ENCODE measurements at places on chromosomes 13 and 19. TPM values are rescaled to one million over a fixed set of nuclear protein-coding genes. Genes with fewer than 3 reads are reported as not detected.

DNA sequence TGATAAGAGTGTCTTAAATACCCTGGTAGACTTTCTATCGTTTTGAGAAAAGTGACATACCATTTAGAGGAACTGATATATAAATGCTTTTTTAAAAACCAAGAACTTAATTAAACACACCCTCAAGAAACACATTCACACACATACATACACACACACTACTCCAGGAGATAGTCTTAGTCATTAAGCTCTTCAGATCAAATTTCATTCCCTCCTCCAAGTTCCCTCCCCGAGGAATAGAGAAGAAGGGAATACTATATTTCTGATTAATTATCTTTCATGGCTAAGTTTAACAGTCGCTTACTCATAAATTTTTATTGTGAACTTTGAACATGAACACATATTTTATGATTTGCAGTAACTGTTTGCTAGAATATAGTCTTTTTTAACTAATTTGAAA is 1109.5 kb downstream of the SLITRK1 start:
- H3K27me3 ChIP-seq: no peaks in the 10 kb centered on the region
- H3K4me3 ChIP-seq: no peak overlapping the region
- H3K27ac ChIP-seq: no peak overlapping the region

DNA sequence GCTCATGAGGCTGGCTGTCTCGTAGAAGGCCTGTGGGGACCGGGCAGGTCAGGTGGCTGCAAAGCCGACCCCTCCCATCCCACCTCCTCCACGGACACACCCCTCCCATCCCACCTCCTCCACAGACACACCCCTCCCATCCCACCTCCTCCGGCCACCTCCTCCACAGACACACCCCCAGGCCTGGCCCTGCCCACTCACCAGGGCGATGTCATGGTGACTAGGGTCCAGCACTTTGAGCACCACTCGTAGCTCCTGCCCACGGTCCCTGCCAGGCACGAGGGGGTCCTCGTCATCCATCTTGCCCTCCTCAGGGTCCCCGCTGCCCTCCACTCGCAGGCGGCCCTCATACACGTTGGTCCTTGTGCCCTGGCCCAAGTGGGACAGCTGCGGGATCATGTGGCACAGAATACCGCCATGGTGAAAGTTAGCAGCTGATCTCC is 18.8 kb downstream of the TYK2 start:
- DNase-seq: no peak
- H3K4me3 ChIP-seq: no peak overlapping the region
- H3K27ac ChIP-seq: no peak overlapping the region
- no peaks in the 10 kb centered on the region for H3K4me1 ChIP-seq
- H3K27me3 ChIP-seq: no peaks in the 10 kb centered on the region

GRCh38 chr19:16380943-16381755 is 56.5 kb downstream of the KLF2 start:
- H3K4me3 ChIP-seq: no peak overlapping the region
- H3K27ac ChIP-seq: peak overlapping the region; percentile 77
- H3K36me3 ChIP-seq: no peaks in the 10 kb centered on the region

DNA sequence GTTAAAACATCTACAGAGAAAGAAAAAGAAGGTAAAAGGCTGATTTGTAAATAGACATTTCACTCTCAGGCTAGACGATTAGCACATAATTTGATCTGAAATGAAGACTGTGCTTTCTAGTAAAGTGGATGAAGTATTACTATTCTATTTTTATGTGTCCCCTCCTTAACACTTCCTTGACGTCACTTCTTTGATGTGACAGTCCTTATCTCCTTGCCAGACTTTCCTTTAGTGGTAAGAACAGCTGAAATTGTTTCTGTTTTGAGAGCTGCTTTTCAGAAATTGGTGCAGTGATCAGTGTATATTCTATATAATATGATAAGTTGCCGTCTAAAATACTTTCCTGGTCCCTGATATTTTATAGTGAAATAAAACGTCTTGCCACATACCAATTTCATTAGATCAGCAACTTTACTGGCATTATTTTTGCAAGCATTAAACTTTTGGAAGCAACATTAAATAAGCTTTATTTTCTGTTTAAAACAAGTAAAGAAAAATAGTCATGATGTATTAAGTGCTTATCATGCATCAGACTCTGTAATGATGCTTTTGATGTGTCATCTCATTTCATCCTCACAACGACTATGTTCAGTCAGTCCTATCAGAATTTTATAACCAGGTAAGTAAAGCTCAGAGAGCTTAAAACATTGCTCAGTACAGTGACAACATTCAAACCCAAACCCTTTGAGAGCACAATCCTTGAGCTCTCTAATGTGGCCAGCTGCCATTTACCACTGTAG is 210.3 kb upstream of the PCDH9 start:
- H3K36me3 ChIP-seq: no peaks in the 10 kb centered on the region
- H3K4me3 ChIP-seq: no peak overlapping the region
- no peak for DNase-seq
- no peaks in the 10 kb centered on the region for H3K27me3 ChIP-seq
- no peaks in the 10 kb centered on the region for H3K4me1 ChIP-seq

DNA sequence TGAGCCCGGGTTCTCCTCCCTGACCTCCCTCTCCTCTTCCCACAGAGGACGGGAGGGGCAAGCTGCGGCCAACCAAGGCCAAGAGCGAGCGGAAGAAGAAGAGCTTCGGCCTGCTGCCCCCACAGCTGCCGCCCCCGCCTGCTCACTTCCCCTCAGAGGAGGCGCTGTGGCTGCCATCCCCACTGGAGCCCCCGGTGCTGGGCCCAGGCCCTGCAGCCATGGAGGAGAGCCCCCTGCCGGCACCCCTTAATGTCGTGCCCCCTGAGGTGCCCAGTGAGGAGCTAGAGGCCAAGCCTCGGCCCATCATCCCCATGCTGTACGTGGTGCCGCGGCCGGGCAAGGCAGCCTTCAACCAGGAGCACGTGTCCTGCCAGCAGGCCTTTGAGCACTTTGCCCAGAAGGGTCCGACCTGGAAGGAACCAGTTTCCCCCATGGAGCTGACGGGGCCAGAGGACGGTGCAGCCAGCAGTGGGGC is 162.2 kb downstream of the KDM4B start:
- no peak overlapping the region for H3K27ac ChIP-seq
- H3K4me1 ChIP-seq: peaks cover 27% of the 10 kb centered on the region
- H3K36me3 ChIP-seq: no peaks in the 10 kb centered on the region
- no peaks in the 10 kb centered on the region for H3K27me3 ChIP-seq
- DNase-seq: no peak

- H3K36me3 ChIP-seq: no peaks in the 10 kb centered on the region
- DNase-seq: no peak
- no peaks in the 10 kb centered on the region for H3K4me1 ChIP-seq
- H3K4me3 ChIP-seq: no peak overlapping the region
- H3K27me3 ChIP-seq: no peaks in the 10 kb centered on the region
- H3K27ac ChIP-seq: no peak overlapping the region
Measured at GRCh38 chr19:40163541-40164129, 27.6 kb upstream of the MAP3K10 start.

GRCh38 chr13:98237331-98237730 is 60.3 kb upstream of the RNF113B start:
- no peak overlapping the region for H3K27ac ChIP-seq
- no peaks in the 10 kb centered on the region for H3K27me3 ChIP-seq
- no peaks in the 10 kb centered on the region for H3K36me3 ChIP-seq
- no peak overlapping the region for H3K4me3 ChIP-seq
- H3K4me1 ChIP-seq: peaks cover 5% of the 10 kb centered on the region

DNA sequence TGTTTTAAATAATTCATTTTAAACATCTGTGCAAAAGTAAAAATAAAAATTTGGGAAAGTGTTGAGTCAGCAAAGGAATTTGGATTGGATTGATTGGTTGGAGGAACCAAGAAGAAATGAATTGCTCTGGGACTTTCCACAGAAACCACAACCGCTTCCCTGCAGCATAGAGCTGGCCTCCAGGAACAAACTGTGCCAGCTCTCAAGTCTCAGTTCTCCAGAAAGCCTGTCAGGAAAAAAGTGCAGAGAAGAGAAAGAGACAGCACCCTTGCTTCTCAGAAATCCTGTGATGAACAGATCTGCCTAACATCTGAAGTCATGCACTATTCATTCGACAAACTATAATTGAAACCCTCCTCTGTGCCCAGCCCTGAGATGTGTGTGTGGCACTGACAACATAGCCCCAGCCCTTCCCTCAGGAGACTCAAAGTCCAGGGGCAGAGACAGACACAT is 14.8 kb downstream of the LYPD3 start:
- H3K4me3 ChIP-seq: no peak overlapping the region
- no peak overlapping the region for H3K27ac ChIP-seq
- H3K4me1 ChIP-seq: no peaks in the 10 kb centered on the region
- H3K36me3 ChIP-seq: no peaks in the 10 kb centered on the region
- DNase-seq: no peak
- H3K27me3 ChIP-seq: no peaks in the 10 kb centered on the region

DNA sequence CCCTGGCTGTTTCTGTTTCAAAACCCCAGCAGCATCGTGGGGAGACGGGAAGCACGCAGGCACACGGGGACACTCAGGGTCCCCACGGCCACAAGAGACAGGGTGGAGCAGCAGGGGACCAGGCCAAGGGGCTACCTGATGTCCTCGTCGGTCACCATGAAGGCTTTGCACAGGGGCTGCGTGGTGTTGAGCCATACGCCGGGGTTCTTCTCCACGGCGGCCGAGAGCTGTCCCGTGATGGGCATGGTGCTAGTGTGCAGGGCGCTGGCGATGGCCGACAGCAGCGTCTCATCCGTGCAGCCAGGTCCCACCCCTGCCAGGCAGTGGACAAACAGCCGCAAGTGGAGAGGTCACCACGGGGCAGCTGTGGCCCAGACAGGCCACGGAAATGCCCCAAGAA is 11.7 kb downstream of the MBD3 start:
- DNase-seq: no peak
- H3K4me1 ChIP-seq: no peaks in the 10 kb centered on the region
- H3K27me3 ChIP-seq: no peaks in the 10 kb centered on the region
- H3K27ac ChIP-seq: no peak overlapping the region
- no peak overlapping the region for H3K4me3 ChIP-seq

Gene WDR62
- 2.5 TPM for total RNA-seq

Gene GPR4
- 3.4 TPM for total RNA-seq

Gene HTR2A
- 2.2 TPM for total RNA-seq
